ENCODE measurements at places on chromosomes 12 and 14.

GRCh38 chr12:27290501-27291168 is 42.0 kb upstream of the BMAL2 start:
- DNase-seq = no peak

GRCh38 chr12:21453312-21453852 is 15.9 kb downstream of the PYROXD1 start:
- DNase-seq = no peak

- peak; percentile 28 for DNase-seq
These were observed 2.9 kb downstream of the SLC17A8 start for GRCh38 chr12:100359822-100360221.

- DNase-seq = no peak
These were observed 18.6 kb upstream of the KLRB1 start for GRCh38 chr12:9626291-9626690.

GRCh38 chr12:47808050-47808449 is 11.7 kb downstream of the HDAC7 start:
- peak; percentile 40 for DNase-seq

Measured in fibroblast of skin of right quadriceps (primary cell).